ENCODE measurements at places on chromosomes 7 and 10.

- DNase-seq, result no peak
Observed at GRCh38 chr7:3695602-3696001, 394.6 kb downstream of the SDK1 start.

DNA sequence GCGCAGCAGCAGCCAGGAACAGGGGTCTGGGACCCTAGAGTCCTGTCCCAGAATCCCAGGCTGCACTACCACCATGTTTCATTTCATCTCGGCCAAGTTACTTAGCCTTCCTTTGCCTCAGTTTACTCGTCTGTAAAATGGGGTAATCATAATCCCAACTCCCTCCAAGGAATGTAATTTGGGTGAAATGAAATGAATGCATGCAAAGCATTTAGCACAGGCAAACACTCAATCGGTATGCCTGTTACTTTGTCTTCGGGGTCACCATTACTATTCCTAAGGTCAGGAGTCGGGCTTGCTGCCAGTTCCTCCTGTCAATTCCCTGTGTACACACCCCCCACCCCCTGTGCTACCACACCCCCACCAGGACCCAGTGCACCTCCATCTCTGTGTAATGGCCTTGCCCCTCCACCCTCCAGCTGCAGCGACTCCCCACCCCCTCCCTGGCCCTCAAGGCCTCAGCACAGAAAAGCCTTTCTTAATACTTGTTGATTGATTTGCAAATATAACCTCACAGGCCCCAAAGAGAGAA lies 1.7 kb downstream of the TNS3 start:
- DNase-seq, result no peak

DNA sequence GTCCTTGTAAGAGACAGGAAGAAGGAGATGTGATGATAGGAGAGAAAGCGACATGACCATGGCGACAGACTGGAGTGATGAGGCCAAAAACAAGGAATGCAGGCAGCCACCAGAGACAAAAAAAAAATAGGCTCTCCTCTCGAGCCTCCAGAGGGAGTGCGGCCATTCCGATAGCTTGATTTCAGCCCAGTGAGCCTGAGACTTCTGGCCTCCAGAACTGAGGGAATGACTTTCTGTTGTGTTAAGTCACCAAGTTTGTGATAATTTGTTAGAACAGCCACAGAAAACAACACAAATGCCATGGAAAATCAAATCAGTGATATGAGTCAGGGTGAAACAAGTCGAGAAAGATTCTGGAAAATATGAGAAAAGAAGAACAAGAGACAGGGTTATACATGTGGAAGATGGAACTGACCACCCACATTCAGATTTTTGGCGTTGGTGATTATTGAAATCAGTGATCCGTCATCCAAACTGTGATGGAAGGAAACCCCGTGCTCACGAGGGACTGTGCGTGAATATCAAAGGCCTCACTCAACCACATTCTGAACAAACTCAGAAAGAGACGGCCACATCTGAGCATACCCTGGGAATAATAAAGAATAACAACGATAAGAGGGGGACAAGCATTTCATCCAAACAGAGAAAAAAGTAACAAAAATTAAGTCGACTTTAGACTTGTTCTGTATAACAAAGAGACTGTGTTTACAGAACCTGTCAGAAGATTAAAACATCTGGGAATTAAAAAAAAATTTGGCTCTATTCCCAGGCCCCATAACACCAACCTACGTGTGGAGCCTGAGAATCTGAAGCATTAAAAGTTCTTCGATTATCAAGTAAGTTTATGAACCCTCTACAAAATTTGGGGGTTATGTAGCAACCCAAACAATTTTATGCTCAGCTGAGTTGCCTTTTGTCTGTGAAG lies 72.1 kb downstream of the EEPD1 start:
- DNase-seq, result no peak

- DNase-seq, result no peak
Observed at GRCh38 chr10:4848356-4849041, 22.5 kb downstream of the AKR1E2 start.

DNA sequence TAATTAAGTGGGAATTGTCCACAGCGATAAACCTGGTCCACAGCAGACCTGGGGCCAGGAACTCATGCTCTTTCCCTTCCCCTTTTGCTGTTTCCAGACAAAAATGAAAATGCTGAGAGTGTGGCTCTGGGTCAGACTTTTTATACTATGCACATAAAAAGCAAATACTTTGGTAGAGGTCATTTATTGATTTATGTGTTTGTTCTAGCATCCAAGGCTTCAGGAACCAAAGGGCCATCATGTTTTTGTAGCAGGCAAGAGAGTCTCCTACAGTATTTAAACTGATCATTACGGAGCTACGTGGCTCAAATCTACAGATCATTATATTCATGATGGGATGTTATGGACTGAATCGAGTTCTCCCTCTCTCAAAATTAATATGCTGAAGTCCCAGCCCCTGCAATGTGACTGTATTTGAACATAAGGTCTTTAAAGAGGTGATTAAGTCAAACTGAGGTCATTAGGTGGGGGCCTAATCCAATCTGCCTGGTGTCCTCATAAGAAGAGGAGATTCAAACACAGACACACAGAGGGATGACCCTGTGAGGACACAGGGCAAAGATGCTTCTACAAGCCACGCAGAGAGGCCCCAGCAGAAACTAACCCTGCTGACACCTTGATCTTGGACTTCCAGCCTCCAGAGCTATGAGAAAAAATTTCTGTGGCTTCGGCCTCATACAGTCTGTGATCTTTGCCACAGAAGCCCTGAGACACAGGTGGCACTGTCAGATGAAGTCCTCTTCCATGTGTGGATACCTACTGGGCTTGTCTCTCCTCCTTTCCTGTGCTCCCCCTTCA lies 46.1 kb upstream of the RNF32 start:
- DNase-seq, result no peak

DNA sequence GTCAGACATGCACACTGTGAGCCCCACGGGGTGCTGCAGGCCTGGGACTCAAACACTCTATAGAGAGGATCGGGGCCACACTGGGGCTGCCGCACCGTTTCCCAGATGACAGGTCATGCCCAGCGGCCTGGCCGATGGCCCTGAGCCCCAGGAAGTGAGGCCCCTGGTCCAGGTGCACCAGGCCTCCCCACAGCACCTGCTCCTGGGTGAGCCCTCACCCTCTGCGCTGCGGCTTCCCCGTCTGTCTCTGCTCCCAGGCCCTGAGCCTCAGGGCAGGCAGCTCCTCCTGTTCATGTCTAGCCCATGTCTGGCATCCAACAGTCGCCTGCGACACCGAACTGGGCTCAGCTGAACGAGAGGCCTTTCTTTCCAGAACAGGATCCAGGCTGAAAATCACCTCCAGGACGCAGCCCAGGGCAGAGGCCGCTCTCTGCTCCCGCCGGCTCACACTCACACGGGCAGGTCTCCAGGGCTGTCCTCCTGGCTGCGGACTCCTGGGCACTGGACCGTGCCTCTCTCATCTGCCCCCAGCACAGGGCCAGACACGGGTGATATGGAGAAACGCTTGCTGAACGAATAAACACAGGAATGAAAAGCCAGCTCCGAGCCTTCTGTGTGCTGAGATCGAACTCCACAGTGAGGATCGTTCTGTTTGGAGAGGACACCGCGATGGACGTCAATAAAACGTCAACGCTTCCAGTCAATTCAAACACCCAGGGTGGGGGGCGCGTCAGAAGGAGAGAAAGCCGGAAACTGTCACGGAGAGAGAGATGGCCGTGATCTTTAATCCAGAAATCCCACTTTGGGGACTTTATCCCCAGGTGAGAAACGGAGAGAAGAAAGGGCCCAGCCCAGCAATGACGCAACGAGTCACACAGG lies 202.4 kb downstream of the ELFN1 start:
- DNase-seq, result no peak

DNA sequence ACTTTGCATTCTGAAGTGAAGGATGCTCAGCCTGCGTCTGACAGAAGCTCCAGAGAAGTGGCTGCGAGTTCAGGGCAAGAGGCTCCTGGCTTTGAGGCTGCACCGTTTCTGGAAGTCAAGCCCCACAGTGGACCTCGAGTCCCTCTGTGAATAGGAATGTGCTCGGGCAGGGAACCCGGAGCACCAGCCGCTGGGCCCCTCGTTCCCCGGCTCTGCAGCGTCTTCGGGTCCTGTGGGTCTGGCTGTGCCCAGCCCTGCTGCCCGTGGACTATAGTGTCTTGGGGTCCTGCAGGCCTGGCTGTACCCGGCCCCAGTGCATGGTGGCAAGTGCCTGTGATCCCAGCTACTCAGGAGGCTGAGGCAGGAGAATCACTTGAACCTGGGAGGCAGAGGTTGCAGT lies 45.3 kb upstream of the PRKAR1B start:
- no peak for DNase-seq

- no peak for DNase-seq
Observed at GRCh38 chr7:98234429-98235147, 17.4 kb downstream of the TECPR1 start.

DNA sequence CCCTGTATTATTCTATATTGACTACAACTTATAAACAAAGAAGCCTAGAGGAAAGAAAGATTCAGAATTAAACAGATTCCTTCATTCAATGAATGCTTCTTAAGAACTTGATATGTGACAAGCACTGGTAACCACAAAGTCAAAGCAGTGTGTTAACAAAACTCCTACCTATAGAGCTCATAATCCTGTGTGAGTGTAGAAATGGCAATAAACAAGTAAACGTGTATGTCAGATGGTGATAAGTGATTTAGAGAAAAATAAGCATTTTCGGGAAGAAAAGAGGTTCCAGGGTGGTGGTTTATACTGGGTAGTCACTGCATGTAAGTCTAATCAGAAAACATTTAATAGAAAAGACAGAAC lies 141.3 kb downstream of the JMJD1C start:
- DNase-seq, result no peak

Measured in substantia nigra (tissue), 51 donors.